ENCODE measurements at places on chromosomes 16 and 17. TPM values are rescaled to one million over a fixed set of nuclear protein-coding genes. Genes with fewer than 3 reads are reported as not detected.
A peak's percentile ranks its signal among the peaks of the same experiment; 100 is the strongest.

GRCh38 chr17:6108382-6108781, 38.2 kb downstream of the WSCD1 start:
- no peak for ATAC-seq

MYO1D gene
- total RNA-seq = 5.4 TPM

DNA sequence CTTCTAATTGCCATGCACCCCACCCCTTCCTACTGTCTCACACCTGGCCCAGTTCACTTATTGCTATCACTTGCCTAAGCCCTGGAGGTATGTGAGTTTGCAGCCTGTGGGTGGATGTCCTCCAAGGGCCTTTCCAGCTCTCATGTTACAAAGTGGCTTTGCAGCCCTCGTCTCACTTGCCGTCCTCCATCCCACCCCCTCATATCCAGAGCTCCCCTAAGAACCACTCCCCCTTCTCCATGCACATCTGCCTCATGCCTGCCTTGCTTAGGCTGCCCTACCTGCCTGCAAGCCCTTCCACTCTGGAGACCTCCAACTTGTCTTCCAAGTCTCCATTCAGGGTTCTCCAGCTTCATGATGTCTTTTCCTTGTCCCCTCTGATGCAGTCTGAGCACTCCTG, 119.4 kb upstream of the NLRP1 start:
- ATAC-seq = no peak

GRCh38 chr17:79364315-79365094, 246.3 kb downstream of the RBFOX3 start:
- peak; percentile 53 for ATAC-seq

AP1G1 gene
- total RNA-seq = 78.0 TPM

GRCh38 chr17:51298508-51299371, 38.4 kb downstream of the UTP18 start:
- peak; percentile 72 for ATAC-seq

KRTAP9-8 gene
- total RNA-seq = not detected

DPEP2 gene
- not detected for total RNA-seq
